ENCODE measurements at places on chromosomes 2 and 18.

DNA sequence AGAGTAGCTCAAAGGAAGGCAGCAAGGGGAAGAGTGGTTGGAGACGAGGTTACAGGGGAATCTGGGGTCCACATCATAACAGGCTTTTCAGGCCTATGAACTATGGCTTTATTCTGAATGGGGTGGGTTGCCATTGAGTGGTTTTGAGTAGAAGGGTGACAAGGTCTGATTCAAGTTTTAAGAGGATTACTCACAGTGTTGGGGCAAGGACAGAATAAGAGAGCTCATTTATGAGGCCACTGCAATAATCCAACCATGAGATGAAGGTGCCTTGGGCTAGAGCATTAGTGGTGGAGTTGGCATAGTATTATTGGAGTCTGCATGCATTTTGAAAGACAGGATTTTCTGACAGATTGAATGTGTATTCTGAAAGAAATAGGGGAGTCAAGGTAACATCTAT lies 315.9 kb downstream of the RNF144A start:
- no peak for DNase-seq

- no peak for DNase-seq
Observed at GRCh38 chr2:138395565-138396306, 105.8 kb upstream of the SPOPL start.

GRCh38 chr2:227696990-227697679 lies 20.7 kb downstream of the SLC19A3 start:
- no peak for DNase-seq

- DNase-seq, result no peak
Observed at GRCh38 chr2:216015722-216016464, 2.5 kb upstream of the MREG start.

GRCh38 chr2:9673914-9674481 lies 43.2 kb upstream of the YWHAQ start:
- DNase-seq, result no peak

DNA sequence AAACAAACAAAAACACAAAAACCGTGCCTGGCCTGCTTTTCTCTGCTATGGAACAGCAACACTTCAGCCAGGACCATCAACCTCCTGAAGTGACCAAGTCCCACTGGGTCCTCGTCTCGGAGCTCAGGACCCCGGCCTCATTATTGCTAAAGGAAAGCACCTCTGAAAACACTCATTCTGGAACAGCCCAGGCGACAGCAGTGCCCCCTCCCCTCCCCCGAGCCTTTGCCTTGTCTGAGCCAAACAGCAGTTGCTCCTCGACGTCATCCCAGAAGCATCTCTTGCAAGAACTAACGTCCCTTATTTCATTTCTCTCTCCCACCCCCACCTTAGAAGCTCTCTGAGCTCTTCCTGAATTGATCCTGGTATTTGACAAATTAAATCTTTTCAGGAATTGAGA lies 27.4 kb downstream of the APCDD1 start:
- no peak for DNase-seq

GRCh38 chr18:67386032-67386431 lies 130.5 kb downstream of the DSEL start:
- no peak for DNase-seq

DNA sequence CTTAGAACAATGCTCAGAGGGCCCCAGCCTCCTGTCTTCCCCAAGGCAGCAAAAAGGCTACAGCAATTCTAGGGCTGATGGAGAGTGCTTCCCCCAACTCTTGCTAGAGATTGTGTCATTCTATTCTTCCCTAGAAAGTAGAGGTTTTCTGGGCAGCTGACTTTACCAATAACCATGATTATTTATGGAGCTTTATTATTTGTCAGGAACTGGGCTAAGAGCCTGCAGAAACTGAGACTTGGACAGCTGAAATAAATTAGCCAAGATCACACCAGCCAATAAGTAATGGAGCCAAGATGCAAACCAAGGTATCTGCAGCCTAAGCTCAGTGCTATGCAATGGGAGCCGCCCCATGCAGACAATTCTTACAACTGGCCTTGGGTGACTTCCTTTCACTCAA lies 84.8 kb downstream of the CCBE1 start:
- DNase-seq, result no peak

DNA sequence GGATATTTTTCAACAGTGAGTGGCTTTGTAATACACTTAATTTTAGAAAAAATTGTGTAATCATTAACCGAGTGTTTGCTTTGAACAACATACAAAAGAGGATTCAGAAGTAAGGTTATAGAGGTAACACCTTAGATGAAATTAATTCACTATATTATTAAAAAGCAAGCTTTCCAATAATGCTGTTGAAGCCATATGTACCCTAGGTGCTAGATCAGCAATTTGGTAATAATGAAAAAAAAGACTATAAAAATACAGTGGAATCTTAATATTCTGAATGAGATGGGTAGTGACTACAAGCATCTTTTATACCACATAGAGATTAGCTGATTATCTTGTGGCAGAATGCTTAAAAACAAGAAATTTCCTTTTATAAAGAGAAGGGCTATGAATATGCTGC lies 115.1 kb upstream of the FAM136A start:
- no peak for DNase-seq

DNA sequence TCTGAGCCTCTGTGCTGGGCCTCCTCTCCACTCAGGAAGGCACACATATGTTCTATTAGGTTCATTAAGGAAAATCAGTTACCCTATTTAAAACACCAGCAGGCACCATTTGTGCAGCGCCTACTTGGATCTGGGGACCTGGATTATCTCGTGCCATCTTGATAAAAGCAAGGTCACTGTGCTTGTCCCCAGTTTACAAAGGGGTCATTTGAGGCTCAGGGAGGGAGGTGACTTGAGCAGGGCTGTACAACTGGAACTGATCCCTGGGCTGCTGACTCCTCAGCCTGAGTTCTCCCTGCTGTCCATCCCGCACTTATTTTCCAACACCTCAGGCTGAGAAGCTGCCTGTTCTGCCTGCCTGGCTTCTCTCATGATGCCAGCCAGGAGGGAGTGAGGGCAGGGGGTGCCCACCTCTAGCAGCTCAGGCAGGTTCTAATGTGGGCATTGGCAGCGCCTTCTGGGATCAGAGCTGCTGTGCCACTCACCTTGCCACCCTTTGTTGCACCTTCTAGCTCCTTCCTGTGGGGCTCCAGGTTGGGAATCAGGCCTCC lies 120.3 kb downstream of the GLI2 start:
- DNase-seq, result no peak

- no peak for DNase-seq
Observed at GRCh38 chr2:11652553-11652952, 17.4 kb downstream of the NTSR2 start.

- DNase-seq, result no peak
Observed at GRCh38 chr2:173278794-173279526, 75.7 kb upstream of the CDCA7 start.

- DNase-seq, result no peak
Observed at GRCh38 chr18:50280707-50281294, 522 bp downstream of the MBD1 start.

- DNase-seq, result no peak
Observed at GRCh38 chr2:239259603-239260298, 141.1 kb downstream of the HDAC4 start.

- DNase-seq, result no peak
Observed at GRCh38 chr2:101983486-101983885, 8.3 kb upstream of the IL1R2 start.

GRCh38 chr2:169824373-169825333 lies at the start of gene METTL5:
Gene METTL5, minus strand, starts transcription at chr2:169824905. Its CDS starts 308 bp downstream, at chr2:169824597.
- DNase-seq, result peak; percentile 52

- no peak for DNase-seq
Observed at GRCh38 chr2:41241325-41242000, 789.6 kb upstream of the SLC8A1 start.

- DNase-seq, result no peak
Observed at GRCh38 chr18:71168557-71169145, 879.8 kb downstream of the SOCS6 start.

- no peak for DNase-seq
Observed at GRCh38 chr2:159153951-159154350, 132.6 kb downstream of the WDSUB1 start.

DNA sequence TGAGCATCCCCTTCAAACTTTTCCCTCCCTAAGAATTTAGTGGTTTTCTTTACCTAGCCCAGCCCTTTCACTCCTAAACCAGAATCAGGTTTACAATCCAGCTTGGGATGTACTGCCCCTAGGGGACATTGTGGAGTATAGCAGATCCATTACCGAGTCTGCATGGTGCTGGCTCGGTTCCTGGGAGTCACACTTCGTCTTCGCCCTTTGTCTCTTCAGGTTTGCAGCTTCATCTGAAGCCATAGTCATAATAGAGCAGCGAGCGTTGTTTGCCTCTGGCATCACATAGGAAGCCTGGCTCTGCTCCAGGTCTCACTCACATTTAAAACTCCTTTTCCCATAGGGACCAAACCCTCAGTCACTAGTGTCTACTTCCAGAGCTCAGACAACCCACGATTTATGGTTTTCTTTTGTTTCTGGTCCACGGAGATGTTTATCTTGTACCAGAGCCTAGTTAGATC lies 16.8 kb upstream of the LYPD6 start:
- DNase-seq, result peak; percentile 84

GRCh38 chr2:219688560-219689445 lies 61.4 kb downstream of the SLC4A3 start:
- DNase-seq, result no peak
